ENCODE measurements at places on chromosomes 7 and 10.

DNA sequence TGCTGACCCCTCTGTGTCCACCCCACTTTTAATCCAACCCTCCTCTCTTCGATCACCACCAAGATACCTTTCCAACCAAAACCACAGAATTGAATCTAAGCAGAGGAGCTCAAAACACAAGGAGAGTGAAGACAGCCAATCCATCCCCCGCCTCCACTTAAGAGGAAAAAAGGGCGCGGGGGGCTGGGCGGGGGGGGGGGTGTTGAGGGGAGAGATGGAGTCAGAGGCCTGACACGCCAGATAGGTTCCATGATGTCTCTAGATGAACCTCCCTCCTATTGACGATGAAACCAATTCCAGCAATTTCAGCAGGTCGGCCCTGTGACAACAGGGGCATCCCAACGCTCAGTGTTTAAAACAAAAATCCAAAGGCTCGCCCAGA is 1.3 kb downstream of the SORBS1 start:
- DNase-seq = no peak

GRCh38 chr7:150448789-150449147 is 1.7 kb upstream of the GIMAP8 start:
- peak; percentile 80 for DNase-seq

- no peak for DNase-seq
Measured at GRCh38 chr7:149196705-149197171, 1.4 kb downstream of the ZNF282 start.

DNA sequence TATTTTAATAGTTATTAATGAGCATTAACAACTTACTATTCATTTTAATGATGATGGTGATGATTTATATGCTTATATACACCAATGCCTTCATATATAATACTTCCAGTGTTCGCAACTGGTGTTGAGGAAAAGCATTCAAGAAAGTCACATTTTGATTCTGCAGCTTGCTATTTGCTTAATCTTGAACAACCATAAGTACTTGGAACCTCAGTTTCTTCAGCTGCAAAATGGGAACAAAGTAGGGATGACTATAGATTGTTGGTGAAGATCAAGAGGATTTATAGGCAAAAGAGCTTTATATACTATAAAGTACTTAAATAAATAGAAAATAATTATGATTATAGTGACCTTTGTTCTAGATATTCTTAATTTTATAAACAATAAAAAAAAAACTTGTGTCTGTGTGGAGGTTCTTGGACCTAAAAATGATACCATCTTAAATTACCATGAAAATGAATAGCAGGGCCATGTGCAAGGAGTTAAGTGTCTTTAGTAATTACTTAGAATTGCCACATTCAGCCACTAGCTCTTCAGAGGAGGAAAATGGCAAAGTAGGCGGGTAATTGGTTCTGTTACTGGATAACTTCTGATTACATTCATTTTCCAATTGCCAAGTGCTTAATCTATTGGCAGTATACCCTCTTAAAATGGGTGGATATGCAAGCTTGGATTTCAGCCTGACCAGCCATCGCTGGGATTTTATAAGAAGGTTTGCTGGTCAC is 4.5 kb downstream of the ARID5B start:
- DNase-seq = no peak

DNA sequence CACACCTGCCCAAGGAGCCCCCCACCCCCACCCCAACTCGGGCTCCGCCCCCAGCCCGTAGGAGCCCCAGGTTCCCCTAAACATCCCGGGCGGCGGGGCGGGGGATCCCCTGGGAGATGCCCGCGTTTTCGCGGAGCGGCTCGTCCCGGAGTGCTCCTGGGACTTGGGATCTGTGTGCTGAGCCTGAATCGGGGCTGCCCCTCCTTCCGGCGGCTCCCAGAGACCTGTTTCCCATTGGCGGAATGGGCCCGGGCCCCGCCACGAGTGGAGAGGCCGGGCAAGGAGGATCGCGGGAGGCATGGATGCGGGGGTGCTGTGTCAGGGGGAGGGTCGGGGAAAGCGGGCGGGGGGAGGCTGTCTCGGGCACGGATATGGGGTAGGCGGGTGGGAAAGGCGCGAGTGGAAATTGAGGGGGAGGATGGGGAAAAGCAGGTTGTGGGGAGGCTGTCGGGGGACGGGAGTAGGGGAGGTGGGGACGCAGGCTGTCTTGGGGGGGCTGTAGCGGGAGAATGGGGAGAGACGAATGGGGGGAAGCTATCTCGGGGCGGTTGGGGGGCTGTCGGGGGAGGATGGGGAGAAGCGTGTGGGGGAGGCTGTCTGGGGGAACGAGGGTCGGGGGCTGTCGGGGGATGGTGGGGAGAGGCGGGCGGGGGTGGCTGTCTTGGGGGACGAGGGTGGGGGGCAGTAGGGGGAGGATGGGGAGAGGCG is 572 bp upstream of the BHLHA15 start:
- DNase-seq = no peak

- no peak for DNase-seq
Measured at GRCh38 chr7:35348611-35349400, 94.9 kb upstream of the TBX20 start.

DNA sequence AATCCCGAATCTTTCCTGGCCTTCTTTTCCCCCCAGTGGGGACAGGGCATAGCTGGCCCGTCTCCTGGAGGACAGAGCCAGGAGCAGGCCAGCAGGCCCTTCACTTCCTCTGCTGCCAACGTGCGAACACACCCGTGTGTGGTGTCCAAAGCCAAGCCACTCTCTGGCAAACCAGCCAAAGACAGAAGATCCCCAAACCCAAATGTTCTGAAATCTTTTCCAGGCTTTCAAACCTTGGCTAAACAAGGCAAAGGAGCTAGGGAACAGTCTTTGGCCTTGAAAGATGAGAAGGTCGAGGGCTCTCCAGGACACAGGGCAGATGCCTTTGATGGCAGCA is 63.0 kb downstream of the PROSER2 start:
- DNase-seq = no peak

GRCh38 chr7:28507525-28508282 is 95.4 kb downstream of the CREB5 start:
- no peak for DNase-seq

DNA sequence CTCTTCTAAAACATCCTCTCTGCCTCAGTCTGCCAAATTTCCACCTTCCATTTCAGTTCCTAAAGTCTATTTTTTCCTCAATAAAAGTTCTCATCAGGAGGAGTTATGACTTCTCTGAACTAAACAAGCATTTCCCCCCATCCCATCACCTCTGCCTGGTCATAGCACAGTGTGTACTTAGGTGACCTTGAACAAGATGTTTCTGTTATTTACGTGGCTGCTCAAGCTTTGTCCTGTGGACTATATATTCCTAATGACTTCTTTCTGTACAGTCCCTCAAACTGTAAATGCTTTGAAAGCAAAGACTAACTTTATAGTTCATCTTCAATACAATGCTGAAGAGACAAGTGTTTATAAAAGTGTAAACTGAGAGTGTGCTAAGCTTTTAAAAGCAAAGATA is 166.9 kb downstream of the CPEB3 start:
- no peak for DNase-seq

DNA sequence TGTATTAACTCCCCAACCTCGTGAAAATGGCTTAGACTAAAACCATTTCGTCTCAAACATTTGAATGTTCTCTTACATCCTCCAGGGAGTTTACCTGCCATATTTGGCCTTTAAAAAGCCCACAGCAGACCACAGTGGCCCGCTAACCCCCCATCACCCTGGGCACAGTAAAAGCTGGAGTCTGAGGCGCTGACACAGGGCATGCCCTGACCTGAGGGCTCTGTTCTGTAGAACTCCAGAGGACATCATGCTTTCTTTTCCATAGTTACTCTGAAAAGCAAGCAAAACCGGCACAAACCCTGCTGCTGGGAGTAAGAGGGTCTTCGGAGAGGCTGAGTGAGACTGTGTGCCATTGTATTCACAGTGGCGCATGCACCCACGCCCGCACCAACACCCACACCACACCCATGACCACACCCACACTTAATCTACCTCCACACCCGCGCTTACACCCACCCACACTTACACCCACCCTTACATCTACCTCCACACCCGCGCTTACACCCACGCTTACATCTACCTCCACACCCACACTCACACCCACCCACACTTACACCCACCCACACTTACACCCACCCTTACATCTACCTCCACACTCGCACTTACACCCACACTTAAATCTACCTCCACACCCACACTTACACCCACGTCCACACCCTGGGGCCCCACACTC is 32.1 kb downstream of the LRRC27 start:
- DNase-seq = no peak

- no peak for DNase-seq
Measured at GRCh38 chr7:155204744-155205367, 92.8 kb upstream of the INSIG1 start.

DNA sequence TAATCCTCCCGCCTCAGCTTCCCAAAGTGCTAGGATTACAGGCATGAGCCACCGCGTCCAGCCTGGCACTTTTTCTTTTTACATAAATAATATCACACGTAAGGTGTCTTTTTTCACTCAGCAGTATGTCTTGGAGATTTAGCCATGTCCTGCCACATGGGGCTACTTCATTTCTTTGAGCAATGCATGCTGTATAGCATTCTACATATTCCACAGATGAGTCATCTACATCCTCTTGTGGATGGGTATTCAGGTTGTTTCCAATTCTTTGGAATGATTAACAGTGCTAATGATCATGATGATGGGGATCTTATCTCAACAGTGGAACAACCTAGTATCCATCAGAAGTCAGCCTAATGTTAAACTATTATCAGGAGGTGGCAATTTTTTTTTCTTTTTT is 50.8 kb downstream of the ZNF503 start:
- no peak for DNase-seq

DNA sequence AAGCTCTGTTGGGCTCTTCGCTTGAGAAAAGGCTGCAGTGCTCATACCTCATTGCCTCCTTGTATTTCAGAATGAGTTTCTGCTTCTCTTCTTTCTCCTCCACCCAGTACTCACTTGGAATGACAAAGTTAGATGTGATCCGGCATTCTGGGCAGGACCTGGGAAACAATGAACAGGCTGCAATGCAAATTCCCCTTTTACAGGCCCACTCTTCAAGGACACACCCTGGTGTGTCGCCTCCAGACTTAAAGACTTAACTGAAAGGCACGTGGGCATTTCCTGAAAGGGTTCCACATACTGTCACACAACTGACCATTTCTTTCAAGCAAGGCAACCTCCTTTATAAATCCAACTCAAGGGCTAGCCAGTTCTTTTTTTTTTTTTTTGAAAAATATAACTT is 23.6 kb downstream of the MKRN1 start:
- DNase-seq = no peak

GRCh38 chr7:149635561-149636329 is 137.6 kb downstream of the ZNF467 start:
- DNase-seq = no peak

DNA sequence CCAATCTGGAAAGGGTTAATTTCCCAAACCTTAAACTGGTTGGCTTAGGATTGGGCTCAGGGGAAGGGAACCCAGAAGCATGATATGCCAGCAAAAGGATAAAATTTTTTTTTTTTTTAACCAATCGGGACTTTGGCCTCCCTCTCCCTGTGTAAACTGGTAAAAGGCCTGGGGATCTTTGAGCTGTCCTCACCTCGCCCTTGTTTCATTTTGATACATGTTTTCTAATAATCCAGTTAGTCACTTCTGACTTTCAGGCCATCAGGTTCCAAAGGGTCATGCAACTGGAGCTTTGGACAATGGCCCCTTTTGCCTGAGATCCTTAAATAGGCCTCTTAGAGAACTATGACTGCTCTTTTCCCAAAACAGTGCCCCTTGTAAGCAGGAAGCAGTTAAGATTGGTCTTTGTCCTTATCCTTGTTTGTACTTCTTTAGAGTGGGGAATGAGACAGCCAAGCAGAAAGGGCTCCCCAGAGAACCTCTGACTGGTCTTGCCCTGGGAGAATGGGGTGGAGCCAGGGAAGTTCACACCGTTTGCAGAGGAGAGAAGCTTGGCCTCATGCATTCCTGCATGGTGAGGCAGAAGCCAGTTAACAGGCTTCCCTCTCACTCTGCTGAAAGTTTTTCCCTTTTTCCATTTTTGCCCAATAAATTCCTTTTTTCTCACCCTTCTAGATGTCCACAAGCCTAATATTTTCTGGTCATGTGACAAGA is 424.2 kb upstream of the CNTNAP2 start:
- DNase-seq = no peak

DNA sequence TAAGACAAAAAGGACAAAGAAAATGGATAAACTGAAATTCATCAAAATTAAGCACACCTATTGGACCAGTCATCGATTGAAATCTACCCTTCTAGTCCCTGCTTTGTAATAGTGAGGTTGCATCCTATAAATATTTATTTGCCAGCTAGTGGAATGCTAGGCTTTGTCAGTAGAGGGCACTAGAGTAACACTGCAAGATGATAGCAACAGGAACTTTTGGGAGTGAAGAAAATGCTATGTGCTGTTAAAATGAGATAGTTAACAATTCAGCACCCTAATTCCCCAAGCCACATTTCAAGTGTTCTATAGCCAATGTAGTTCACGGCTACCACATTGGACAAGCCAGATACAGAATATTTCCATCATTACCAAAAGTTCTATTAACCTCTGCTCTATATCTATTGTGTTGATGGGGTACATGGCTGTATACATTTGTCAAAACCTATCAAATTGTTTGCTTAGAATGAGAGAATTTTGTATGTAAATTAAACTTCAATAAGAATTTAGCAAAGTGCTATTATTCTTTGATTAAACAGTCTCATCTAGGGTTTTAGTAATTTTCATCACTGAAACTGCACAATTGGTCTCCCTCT is 69.8 kb downstream of the LSMEM1 start:
- DNase-seq = no peak
